ENCODE measurements at places on chromosomes 1 and 21.

DNA sequence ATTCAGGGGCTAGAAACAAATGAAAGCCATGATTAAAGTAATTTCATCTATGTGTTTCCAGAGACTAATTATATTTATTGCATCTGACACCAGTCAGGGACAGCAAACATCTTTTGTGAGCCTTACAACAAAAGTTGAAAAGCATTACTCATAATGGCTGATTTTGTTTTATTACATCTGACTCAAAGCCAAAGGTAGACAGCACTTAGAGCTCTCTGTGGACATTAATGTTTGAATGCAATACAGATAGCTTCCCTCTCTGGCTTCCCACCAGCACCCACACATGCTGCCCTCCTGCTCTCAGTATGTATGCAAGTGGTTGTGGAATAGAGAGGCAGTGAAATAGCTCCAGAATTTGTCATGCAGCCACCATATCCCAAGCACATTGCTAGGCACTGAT lies 198.7 kb downstream of the SETD4 start:
- no peak for DNase-seq

GRCh38 chr1:23004112-23004511 lies 11.5 kb downstream of the TEX46 start:
- DNase-seq = no peak

DNA sequence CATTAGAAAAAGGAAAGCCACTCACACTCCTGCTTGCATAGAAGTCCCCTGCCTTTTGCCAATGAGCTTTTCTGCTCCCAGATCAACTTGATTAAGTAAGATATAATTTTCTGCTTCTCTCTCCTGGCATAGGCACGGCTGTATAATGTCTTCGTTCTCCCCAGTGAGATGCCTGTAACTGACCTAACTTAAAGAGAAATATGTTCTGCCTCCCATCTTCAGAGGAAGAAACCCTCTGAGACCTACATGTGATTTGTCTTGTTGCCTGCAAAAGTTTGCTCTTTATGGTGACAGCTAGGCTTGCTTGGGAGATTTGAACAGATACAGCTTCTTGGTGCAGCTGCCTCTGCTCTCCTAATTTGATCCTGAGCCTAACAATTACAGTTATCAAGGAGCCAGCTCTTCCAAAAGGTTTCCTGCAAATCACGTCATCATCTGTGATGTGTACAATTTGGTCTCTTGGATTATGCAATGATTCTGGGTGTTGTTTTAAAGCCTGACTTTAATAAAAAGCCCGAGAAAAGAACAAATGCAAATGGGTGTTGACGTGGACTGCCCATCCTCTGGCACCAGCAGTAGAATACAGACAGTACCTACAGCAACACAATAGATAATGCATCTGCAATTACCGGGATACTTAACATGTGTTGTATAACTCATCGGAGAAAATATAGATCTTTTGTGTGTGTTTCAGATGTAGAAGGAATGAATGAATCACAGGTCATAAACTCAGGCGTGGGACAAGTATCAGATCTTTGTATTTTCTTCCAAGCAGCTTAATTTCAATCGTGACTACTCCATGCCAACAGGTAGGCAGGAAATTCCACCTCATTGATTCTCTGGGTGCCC lies 76.2 kb upstream of the KAZN start:
- DNase-seq = no peak

DNA sequence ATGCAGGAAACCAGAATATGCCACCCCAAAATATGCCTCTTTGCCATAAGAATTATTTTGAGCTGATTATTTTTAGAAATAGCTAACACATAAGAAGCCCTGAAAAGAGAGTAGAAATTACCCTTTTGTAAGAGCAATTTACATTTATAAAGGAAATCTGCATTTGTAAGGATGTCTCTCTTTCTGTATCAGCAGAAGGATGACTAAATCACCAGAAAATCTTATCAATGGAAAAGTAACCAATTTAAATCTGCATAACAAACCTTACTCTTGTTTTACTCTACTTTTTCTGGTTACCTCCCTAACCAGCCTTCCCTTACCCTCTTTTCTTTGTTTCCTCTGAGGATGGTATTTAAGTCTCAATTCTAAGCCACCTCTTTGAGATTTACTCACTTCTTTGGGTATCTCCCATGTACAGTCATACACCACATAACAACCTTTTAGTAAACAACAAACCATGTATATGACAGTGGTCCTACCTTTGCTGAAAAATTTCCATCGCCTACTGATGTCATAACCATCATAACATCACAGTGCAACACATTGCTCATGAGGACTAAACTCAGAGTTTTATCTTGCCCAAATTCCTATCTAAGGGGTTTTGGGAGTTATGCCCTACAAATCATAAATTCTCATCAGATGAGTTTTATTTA lies 126.6 kb upstream of the PLPPR4 start:
- no peak for DNase-seq

DNA sequence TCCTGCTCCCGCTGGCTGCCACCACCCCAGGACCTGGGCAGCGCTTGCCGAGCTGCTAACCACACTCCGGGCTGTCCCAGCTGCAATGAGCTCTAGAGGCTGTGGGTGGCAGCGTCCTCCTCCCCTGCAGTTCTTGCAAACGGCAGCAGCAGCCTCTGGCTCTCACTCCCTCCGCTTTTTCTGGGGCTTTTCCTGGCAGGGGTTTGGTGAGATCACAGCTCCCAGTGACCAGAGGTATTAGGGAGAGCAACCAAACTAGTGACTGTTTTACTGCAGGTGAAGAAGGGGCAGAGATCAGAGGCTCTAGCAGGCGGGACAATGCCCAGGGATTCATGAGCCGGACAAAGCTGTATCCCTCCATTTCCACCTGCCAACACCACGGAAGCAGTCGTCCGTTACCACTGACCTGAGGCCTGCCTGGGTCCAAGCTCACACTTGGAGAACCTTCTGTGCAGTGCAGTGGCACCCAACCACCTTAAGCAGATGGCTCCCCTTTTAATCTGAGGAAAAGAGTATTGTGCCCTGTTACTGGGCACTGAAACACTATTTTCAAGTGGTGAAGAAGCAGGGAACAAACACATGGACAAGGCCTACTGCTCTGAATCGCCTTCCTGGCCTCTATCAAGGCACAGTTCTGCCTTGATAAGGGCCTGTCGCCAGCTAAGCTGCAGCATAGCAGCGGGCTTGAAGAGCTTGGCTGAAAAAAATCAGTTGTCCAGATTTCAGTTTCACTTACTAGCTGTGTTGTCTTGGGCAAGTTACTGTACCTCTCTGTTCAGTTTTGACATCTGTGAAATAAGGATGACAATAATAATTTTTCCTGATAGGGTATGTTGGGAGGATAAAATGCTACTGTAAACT lies at the start of gene F5:
Gene F5, minus strand, starts transcription at position 87 of the 861 bp plus-strand sequence. CDS start 95 bp downstream, outside the sequence.
- peak; percentile 77 for DNase-seq

- DNase-seq = no peak
Observed at GRCh38 chr21:33815143-33815707, 100.4 kb downstream of the ATP5PO start.

GRCh38 chr1:155850345-155850744 lies 6.7 kb downstream of the GON4L start:
- DNase-seq = no peak

Measured in activated CD4-positive, CD25-positive, alpha-beta regulatory T cell treated with anti-CD3 and anti-CD28 coated beads, Interleukin-2, amount 50 U/mL, for 72 hours (primary cell).